ENCODE measurements at places on chromosomes 3 and 15.

DNA sequence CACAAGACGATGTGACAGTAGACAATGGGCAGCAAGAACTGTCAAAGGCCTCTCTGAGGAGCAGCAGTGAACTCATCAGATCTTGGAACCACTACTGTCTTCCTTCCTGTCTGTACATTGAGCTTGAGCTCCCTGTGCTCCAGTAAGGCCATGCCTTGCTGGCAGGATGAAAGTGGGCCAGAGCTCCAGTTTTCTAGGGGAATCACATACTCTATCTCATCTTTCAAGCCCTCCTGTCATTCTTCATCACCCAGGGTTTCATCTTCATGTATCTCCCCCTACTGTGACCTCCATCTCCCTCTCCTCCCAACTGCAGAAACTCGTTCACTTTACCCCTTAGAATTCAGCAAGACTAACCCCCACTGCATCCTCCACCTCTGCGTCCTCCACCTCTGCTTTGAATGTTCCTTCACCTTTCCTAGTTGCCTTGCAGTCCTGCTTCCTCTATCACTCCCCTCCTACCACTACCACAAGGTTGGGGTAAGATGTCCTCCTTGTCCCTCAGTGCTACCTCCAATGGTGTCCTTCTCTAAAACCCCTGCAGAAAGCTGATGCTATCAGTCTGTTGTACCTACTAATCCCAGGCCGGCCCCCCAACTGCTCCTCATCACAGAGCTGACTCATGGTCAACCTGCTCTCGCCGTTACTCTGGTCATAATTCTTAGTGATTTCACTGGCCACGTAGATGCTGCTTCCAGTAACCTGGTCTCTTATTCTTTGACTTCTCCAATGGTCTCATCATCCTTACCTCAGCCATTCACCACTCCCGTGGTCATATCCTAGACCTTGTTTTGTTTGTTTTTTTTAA, 22.3 kb downstream of the NKIRAS1 start:
- no peak for DNase-seq

DNA sequence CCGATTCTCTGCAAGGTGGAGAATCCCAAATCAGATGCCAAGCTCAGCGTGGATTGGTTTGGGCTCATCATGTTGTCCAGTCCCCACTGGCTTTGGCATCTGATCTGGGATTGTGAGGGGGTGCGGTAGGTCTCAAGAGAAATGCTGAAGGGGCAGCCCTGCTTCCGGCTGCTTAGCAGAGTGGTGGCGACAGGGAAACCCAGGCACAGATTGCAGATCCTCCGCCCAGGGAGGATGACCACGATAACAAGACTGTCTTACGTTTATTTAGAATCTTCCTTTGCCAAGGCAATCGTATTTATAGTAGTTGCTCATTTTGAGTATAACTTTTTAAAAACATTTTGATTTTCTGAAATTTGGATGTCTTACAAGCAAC, 61.1 kb downstream of the SLC12A8 start:
- DNase-seq, result no peak

DNA sequence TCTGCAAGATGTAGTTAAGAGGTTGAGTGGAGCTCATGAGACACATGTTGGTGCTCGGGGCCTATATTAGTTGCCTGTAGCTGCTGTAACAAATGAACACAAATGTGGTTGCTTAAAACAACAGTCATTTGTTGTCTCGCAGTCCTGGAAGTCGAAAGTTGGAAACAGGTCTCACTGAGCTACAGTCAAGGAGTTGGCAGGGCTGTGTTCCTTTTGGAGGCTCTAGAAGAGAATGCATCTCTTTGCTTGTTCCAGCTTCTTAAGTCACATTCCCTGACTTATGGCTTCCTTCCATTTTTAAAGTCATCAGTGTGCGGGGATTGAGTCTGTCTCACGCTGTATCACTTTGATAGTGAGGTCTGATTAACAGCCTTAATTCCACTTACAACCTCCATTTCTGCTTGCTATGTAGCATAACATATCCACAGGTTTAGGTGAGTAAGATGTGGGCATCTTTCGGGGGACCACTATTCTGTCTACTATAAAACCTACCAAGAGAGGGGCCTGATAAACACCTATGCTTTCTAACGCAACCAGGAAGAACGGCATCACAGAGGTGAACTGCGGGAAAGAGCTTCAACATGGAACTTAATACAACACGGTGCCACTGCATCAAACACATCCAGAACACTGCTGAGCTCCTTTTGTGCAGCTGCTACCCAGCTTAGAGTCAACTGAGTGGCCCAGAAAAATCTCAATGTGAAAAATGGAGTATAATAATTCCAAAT, 119.4 kb downstream of the ATP10A start:
- DNase-seq, result no peak

GRCh38 chr15:57861815-57862586, 155.5 kb downstream of the POLR2M start:
- peak; percentile 10 for DNase-seq

GRCh38 chr3:160005004-160005403, 16.4 kb downstream of the IL12A start:
- DNase-seq, result peak; percentile 20

DNA sequence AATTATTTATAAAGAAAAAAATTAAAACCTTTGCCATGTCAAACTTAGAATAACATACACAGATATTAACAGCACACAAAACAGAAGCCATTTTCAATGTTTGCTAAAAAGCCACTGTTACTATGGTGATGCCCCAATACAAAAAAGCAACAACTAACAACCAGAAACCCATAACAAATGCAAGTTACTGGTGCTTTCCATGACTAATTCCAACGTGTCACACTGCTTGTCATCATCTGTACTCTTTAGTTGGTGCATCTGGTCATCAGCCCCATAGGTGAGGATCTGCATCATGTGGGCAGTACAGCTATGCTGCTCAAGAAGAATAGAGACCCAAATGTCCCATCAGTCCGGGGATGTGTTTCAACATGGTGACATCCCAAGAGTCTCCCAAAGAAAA, 52.8 kb downstream of the ATP8B4 start:
- DNase-seq, result peak; percentile 82

- DNase-seq, result no peak
These were observed 19.9 kb downstream of the DNASE1L3 start for GRCh38 chr3:58190882-58191281.

GRCh38 chr3:41199866-41200668, 762 bp downstream of the CTNNB1 start:
- DNase-seq, result peak; percentile 38

- no peak for DNase-seq
These were observed 84.3 kb downstream of the EEFSEC start for GRCh38 chr3:128237348-128238183.

DNA sequence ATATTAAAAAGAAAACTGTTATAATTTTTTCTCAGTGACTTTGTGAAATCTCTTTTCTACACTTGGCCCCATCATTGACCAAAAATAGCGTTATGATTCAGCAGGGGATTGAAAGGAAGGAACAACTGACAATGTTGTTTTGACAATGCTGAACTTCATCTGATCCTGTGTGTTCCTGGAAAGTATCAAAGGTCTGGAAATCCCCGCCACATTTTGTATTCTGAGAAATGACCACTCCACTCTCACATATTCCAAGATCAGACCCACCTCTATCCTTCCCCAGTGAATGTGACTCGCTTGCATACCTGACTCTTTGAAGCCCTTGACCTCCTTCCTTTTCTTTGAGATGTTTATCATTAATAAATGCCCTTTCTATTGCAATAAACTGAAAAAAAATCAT, 9.7 kb upstream of the RIOX2 start:
- peak; percentile 12 for DNase-seq

DNA sequence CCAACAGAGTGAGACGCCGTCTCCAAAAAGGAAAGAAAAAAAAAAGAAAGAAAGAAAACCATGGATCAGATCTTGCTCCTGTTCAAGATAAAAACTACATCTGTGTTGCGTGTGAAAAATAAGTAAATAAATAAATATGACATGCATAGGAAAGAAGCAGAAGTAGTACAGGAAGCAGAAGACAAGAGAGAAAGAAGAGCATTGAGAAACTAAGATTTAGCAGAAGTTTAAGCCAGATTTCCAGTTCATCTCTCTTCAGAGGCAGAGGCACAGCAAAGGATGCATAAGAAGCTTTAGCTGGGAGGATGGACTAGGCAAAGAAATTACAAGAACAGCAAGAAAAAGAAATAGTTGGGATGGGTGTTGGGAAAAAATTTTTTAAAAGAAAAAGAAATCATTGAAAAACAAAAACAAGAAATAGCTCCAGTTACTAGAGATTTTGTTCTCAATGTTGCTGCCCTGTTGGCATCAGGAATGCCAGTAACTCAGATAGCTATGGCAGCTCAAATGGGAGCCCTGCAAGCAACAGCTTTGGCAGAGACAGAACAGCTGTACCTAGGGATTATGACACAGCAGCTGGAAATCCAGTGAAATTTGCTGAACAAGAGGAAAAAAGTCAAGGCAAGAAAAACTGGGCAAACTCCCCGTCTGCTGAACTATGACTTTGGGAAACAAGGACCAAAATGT, 17.3 kb downstream of the AP3S2 start:
- no peak for DNase-seq

DNA sequence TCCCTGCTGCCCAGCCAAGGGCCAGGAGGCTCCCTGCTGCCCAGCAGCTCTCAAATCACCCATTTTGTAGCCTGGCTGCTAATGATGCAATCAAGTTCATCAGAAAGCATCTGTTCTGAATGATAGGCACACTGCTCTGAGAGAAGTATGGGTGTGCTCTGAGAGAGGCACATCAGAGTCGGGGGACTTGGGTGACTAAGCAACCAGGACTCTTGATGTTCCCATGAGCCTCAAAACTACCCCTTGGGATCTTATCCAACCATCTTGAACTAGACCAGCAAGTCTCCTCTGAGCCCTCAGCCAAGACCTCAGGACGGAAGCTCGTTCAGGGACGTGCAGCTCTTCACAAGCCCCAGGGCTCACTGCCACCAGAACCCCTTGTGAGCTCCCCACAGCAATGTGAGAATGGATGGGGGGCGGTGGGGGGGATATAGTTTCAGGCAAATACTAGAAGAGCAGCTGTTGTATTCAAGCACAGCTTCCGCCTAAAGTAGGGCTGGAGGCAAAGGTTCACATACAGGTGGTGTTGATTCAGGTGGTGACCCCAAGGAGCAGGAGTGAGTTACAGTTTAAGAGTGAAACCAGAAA, 52.2 kb upstream of the HES1 start:
- DNase-seq, result peak; percentile 0

- DNase-seq, result no peak
These were observed 40.8 kb downstream of the MGLL start for GRCh38 chr3:127781411-127782001.

DNA sequence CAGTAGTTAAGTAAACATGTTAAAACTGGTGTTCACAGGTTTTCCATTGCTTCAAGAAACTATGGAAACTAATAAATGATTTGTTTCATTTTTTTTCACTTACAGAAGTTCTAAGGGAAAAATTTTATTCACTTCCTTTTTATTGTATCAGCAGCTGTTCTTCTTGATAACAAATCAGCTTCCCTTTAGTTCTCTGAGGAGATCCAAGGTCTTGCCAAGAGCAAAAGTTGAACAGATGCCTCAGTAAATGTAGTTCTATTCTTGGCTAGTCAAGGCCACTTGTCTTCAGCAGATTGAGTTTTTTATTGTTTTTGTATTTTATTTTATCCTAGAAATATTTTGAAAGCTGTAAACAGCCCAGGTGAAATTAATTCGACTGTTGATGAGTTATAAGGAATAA, 41.8 kb downstream of the KCNH8 start:
- DNase-seq, result no peak

DNA sequence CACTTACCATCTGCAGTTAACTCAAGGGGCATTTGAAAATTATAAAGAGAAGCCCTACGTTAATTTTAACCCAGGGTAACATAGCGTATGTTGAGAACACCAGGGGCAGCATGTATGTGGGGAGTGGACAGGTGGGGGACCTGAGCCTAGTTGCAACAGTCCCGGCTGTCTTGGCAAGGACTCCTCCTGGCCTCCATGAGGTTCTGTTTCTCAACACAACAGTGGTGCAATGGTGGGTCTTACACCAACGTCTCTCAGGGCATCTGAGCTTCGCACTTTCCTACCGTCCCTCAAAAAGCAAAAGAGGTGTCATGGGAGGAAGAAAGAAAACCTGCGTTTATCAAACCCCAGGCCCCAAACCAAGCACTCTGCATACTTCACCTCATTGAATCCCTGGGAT, 50.6 kb downstream of the MGLL start:
- no peak for DNase-seq

GRCh38 chr3:142857056-142857455, 31.8 kb downstream of the PCOLCE2 start:
- no peak for DNase-seq

GRCh38 chr3:9137676-9138075, 111.8 kb downstream of the SRGAP3 start:
- DNase-seq, result no peak

DNA sequence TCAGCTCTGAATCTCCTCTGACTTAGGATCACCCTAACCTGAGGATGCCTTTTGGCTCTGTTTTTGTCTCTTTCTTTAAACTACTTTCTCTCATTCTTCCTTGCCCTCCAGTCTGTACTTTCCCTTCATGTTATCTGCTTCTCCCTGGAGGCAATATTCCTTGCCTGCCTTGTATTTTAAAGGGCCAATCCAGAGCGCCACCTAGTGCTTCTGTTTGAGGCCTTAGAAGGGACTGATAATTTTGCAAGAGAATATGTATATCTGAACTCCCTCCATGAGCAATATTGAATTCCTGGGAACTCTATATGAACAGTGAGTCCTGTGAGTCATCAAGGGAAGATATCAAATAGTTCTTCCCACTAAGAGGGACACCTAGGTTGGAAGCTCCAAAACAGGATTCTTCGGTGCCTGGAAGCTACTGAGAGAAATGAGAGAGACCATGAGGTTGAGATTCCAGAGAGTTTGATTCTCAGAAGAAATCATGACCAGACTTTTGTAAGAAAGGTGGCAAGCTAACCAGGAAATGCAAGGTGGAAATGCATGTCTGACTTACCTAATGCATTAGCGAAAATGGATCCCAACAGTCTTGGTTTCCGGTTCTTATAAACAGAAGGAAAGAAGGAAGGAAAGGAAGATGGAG, 203.8 kb upstream of the CD96 start:
- DNase-seq, result no peak

DNA sequence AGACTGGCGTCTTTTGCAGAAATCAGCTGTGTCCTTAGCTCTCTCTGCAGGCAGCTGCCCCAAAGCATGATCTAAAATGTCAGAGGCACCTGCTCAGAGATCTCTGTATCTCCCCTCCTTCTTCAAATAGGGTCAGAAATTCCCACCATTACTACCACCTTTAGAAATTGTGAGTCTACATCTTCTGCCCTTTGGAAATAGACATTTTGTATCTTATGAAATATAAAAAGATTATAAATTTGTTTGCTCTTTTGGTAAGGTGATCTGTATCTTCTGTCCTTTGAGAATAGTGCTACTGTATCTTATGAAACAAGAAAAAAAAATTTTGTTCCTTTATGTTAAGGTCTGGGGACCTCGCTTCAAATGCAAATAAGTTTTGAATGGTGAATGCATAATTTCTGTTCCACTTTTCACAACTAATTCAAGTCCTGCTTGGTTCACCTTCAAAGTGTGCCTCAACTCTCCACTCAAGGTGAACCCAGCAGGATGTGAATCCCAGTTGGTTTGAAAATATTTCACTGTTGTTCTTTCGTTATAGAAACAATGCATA, 28.3 kb upstream of the GPD1L start:
- DNase-seq, result no peak
